Liver (tissue), 10 donors: ENCODE measurements at places on chromosomes 3 and 15.

GRCh38 chr15:39267685-39268084 is 313.2 kb upstream of the THBS1 start:
- no peak for DNase-seq

GRCh38 chr3:42590989-42591756 is 513 bp downstream of the SS18L2 start:
- DNase-seq, result no peak

DNA sequence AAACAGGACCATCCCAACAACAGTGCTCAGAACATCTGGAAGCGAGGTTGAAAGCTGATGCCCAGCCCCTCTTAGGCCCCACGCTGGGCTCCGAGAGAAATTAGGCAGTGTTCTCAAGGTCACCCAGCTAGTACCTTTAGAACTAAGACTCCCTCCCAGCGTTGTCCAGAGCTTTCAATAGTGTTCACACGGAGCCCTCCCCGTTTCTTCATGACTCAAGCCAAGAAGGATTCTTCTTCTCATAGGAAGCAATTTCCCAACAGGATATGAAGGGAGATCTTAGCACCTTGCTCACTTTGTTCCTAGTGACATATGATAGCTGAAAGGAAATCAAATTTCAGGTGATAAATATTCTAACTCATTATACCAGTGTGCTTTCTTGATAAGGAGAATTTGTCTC is 244.2 kb upstream of the ST8SIA2 start:
- no peak for DNase-seq

- no peak for DNase-seq
Observed at GRCh38 chr3:121490161-121490560, 55.6 kb downstream of the POLQ start.

- no peak for DNase-seq
Observed at GRCh38 chr3:64022451-64023186, 675 bp downstream of the PSMD6 start.

DNA sequence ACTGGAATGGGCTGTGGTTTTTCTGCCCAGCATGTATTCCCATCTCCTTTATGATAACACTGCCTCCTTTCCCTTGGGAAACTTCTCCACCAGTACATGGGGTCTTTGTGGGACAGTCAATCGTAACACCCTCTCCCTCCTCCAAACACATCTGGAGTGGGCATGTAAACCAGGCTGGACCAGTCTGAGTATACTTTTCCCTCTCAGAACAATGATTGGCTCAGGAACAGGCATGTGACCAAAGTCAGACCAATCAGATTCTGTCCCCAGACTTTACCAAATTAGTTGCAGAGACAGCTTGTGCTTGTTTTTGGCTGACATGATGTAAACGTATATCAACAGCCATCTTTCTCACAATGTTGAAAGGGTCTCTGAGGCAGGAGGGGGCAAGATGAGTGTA is 97.1 kb upstream of the CRBN start:
- no peak for DNase-seq

DNA sequence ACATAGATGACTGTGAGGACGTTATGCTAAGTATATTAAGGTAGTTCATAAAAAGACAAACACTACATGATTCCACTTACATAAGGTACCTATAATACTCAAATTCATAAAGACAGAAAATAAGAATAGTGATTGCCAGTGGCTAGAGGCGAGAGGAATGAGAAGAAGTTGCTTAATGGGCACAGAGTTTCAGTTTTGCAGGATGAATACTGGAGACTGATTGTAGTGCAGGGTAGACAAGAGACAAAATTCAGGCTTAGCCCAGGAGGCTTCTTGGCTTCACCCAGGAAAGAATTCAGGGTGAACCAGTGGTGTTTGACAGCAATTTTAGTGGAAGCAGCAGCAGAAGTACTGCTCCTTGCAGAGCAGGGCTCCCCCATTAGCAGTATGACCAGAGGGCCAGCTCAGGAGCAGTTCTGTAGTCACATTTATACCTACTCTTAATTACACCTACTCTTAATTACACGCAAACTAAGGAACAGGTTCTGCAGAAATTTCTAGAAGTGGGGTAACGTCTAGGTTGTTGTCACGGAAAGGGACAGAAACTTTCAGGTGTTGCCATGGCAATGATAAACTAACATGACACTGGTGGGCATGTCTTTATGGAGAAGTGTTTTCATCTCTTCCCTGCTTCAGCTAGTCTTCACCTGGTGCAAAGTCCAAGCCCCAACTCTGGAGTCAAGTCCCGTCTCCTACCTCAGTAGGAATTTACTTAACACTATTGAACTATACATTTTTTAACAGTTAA is 55.2 kb downstream of the TBL1XR1 start:
- DNase-seq, result no peak

DNA sequence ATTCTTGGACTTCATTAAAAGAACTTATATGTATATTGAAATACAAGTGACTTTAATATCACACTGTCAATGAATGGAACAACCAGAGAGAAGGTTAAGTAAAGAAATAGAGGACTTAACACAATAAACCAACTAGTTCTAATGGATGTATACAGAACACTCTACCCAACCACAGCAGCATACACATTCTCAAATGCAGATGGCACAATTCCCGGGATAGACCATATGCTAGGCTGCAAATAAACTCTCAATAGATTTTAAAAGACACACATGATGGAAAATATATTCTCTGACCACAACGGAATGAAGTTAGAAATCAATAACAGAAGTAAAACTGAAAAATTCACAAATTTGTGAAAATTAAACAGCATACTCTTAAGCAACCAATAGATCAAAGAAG is 214.3 kb upstream of the LINGO1 start:
- no peak for DNase-seq

- no peak for DNase-seq
Observed at GRCh38 chr3:23735535-23736326, 70.0 kb upstream of the UBE2E1 start.

DNA sequence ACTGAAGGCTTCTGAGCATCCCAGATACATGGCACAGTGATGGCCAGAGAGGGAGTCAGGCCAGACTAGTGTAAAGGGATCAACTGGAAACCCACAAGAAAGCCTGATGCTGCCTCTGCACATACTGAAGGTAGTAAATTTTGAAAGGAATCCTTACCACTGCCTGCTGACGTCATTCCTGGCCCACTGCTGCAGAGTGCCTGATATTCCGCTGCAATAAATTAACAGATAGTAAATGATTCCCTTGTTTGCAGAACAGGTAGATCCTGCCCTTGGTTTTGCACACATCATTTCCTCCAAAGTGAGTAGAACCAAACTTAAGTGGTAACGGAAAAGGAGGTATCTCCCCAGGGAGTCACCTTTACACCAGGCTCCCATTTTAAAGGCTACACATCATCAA is 146.7 kb downstream of the FBN1 start:
- no peak for DNase-seq
